Left renal cortex interstitium (tissue), 4 donors: ENCODE measurements at places on chromosomes 2 and 18.

GRCh38 chr18:433298-433697 is 67.2 kb downstream of the COLEC12 start:
- no peak for DNase-seq

GRCh38 chr18:47727409-47727808 is 203.1 kb downstream of the SMAD2 start:
- no peak for DNase-seq

DNA sequence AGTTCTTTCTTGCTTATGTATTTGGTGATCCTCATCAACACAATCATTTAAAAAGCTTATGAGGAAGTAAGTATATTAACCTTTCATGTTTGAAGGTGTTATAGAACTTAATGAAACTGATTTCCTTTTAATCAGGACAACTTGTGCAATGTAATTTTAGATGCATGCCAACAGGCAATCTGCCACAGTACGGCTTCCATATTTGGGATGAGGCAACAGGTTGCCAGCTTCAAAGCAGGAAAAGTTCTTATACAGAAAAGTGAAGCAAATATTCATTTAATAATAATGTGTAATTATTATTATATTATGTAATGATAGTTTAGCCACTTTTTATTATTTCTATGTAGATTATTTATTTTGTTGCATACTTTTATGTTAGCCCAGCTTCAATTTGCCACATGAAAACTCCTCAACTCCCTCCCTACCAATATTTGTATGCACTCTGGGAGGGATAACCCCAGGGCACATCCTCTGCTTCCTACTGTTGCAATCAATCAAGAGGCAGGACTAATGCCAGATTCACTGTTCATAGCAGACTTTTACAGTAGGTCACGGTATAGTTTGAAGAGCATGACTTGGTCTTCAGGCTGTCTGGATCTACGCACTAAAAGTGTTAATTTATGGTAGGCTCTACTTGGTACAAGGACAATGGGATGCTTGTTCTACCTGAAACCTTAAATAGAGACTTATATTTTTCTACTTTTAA is 277.2 kb downstream of the AGPS start:
- no peak for DNase-seq

GRCh38 chr2:175363699-175364098 is 182.2 kb upstream of the ATP5MC3 start:
- DNase-seq, result no peak

DNA sequence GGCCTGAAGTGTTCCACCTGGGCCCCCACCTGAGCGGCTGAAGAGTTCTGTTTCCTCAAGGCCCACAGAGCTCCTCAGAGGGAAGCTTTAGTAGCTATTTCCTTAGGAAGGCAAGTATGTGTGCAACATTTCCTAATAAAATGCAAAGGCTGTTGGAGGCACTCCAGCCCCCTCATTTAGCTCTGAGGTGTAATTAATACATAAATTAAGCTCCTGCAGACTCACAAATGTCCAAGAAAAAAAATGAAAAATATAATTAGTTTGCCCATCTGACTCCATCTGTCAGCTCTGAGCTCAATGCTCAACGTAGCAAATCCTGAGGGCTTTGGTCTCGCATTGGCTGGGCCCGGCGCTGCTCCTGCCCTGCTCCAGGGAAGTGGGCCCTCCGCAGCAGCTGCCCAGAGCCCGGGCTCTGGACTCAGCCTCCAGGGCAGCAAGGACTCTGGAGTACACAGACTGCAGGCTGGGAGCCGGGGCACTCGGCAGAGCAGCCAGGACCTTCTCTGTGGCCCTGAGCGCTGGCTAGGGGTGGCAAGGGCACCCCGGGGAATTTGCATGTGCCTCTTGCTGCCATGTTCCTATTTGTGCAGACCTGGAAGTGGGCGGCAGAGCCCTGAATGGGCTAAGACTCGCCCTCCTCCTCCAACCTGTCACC is 23.4 kb upstream of the C1QL2 start:
- DNase-seq, result no peak

- no peak for DNase-seq
Measured at GRCh38 chr18:79510046-79510685, 114.4 kb downstream of the NFATC1 start.

DNA sequence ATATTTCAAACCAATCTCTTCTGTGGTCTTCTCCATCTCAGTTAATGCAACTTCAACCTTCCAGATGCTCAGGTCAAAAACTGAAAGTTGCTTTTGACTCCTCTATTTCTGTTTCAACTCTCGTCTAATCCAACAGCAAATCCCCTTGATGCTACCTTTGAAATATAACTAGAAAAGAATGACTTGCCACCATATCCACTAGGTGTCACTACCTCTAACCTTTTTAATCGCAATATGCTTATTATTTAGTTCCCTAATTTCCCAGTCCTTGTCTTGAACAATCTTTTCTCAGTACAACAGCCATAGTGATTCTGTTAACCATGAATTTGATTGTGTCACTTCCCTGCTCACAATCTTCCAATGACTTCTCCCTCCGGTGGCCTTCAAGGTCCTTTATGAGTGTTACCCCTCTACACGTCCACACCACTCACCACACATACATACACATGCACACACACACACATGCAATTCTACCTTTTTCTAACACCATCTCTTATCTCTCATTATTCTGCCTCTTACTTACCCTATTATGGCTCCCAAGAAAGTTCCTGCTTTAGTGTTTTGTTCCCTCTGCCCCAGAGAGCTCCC is 245.5 kb upstream of the KCNJ3 start:
- no peak for DNase-seq
